ENCODE measurements at places on chromosomes 2 and 18.

GRCh38 chr2:34178482-34178881 is 579.4 kb upstream of the FAM98A start:
- H3K27ac ChIP-seq, result no peak overlapping the region
- DNase-seq, result no peak
- H3K36me3 ChIP-seq, result no peaks in the 10 kb centered on the region

- no peaks in the 10 kb centered on the region for H3K27me3 ChIP-seq
- H3K36me3 ChIP-seq, result no peaks in the 10 kb centered on the region
- no peak overlapping the region for H3K4me3 ChIP-seq
- H3K4me1 ChIP-seq, result peaks cover 3% of the 10 kb centered on the region
- H3K27ac ChIP-seq, result no peak overlapping the region
Measured at GRCh38 chr2:225122007-225122406, 79.7 kb upstream of the DOCK10 start.

- H3K36me3 ChIP-seq, result no peaks in the 10 kb centered on the region
- no peaks in the 10 kb centered on the region for H3K4me1 ChIP-seq
Measured at GRCh38 chr18:64055019-64055418, 85.1 kb downstream of the SERPINB8 start.

DNA sequence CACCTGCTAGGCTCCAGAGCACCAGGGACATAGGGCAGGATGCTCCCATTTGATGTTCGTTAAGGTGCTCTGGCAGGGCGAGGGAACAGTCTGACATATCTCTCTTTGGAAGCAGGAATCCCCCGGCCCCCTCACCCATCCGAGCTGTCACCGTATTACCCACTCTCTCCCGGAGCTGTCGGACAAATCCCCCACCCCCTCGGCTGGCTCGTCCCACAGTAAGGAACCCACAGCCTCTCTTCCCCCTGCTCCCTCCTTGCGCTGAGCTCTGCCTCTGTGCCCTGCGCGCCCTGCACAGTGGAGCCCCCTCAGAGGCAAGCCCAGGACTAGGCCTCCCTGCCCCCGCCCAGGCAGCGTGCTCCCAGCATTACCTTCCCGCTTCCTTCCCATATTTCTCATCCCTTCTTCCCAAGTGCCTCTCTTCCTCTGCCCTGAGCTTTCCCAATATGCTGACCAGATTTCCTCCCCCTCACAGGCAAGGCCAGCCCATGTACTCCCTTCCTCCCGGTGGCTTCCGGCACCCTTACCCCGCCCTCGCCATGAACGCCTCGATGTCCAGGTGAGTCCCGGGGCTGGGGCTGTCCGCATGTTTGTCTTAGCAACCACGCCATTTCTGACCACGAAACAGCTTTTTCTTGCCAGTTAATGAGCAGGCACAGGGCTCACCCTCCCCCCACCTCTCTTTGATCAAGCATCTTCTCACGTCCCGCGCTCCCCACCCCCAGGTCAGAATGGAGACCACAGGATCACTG is 23.8 kb downstream of the TGOLN2 start:
- H3K4me1 ChIP-seq, result peaks cover 19% of the 10 kb centered on the region
- H3K27me3 ChIP-seq, result no peaks in the 10 kb centered on the region
- H3K27ac ChIP-seq, result no peak overlapping the region
- no peaks in the 10 kb centered on the region for H3K36me3 ChIP-seq
- H3K4me3 ChIP-seq, result no peak overlapping the region

- no peak overlapping the region for H3K4me3 ChIP-seq
- peaks cover 7% of the 10 kb centered on the region for H3K4me1 ChIP-seq
- no peak for DNase-seq
- H3K27ac ChIP-seq, result no peak overlapping the region
- peaks cover 81% of the 10 kb centered on the region for H3K27me3 ChIP-seq
Measured at GRCh38 chr2:222303045-222303827, 4.4 kb upstream of the PAX3 start.

GRCh38 chr2:174610243-174610995 is 12.8 kb upstream of the WIPF1 start:
- DNase-seq, result no peak
- no peaks in the 10 kb centered on the region for H3K36me3 ChIP-seq
- H3K4me3 ChIP-seq, result no peak overlapping the region
- H3K27me3 ChIP-seq, result no peaks in the 10 kb centered on the region

DNA sequence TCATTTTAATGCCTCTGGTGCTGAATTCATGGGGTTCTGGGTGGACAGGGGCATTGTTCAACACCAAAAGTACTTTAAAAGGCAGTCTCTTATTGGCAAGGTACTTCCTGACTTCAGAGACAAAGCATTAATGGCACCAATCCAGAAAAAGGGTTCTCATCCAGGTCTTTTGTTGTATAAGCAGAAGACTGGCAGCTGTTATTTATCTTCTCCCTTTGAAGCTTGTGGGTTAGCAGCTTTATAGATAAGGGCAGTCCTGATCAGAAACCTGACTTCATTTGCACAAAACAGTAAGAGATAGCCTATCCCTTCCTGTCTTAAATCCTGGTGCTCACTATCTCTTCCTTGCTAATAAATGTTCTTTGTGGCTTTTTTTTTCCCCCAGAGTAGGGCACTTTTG is 68.8 kb downstream of the VPS54 start:
- H3K4me3 ChIP-seq, result no peak overlapping the region
- H3K36me3 ChIP-seq, result peaks cover 7% of the 10 kb centered on the region
- no peak overlapping the region for H3K27ac ChIP-seq
- H3K4me1 ChIP-seq, result no peaks in the 10 kb centered on the region

GRCh38 chr2:230922951-230923717 is 1.9 kb downstream of the GPR55 start:
- no peak overlapping the region for H3K4me3 ChIP-seq
- H3K27me3 ChIP-seq, result no peaks in the 10 kb centered on the region
- no peak for DNase-seq

DNA sequence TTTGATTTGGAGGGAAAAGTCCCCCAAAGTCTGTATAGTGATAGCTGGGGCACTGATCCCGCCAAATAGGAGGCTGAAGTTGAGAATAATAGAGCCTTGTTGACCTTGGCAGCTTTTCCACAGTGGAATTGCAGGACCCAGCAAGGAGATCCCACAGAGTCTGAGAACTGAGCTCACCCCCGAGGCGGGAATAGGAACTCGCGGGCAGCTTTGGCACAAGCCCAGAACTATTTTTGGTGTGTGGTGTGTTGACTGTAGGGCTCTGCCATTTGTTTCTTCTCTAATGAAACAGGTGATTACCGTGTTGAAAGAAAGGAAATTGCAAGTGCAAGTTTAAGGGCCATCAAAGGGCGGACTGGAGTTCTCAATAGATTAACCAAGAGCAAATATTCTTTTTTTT is 34.0 kb downstream of the SH3RF3 start:
- no peaks in the 10 kb centered on the region for H3K4me1 ChIP-seq
- no peaks in the 10 kb centered on the region for H3K36me3 ChIP-seq
- H3K27me3 ChIP-seq, result no peaks in the 10 kb centered on the region

DNA sequence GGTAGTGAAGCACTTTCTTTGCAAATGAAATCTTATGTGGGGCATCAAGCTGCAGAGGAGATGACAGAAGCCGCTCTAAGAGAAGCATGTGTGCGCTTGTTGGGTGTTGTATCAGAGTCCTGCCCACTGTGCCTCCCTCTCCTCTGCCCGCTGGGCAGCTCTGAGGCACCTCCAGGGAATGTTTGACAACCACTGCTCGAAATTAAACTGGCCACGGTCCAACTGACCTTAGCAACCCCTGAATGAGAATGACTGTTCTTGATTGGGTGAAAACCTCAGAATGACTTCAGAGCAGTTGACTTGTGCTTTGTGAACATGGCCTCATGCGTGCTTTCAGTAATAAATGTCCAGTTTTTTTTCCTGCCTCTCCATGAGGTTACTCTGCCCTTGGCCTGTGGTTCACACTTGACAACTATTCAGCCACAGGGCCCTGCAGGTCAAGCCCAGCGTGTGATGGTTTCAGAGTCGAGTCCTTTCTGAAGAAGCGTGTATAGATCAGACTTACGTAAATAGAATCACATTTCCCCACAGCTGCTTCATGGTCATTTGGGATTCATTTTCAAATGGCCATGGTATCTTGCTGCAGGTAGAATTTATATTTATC is 94.9 kb downstream of the SLC4A3 start:
- H3K36me3 ChIP-seq, result no peaks in the 10 kb centered on the region
- no peak overlapping the region for H3K27ac ChIP-seq
- H3K4me1 ChIP-seq, result no peaks in the 10 kb centered on the region
- no peaks in the 10 kb centered on the region for H3K27me3 ChIP-seq

GRCh38 chr18:47799376-47799775 is 131.1 kb downstream of the SMAD2 start:
- DNase-seq, result no peak
- H3K36me3 ChIP-seq, result no peaks in the 10 kb centered on the region
- H3K4me1 ChIP-seq, result no peaks in the 10 kb centered on the region
- H3K4me3 ChIP-seq, result no peak overlapping the region
- no peak overlapping the region for H3K27ac ChIP-seq
- H3K27me3 ChIP-seq, result no peaks in the 10 kb centered on the region

DNA sequence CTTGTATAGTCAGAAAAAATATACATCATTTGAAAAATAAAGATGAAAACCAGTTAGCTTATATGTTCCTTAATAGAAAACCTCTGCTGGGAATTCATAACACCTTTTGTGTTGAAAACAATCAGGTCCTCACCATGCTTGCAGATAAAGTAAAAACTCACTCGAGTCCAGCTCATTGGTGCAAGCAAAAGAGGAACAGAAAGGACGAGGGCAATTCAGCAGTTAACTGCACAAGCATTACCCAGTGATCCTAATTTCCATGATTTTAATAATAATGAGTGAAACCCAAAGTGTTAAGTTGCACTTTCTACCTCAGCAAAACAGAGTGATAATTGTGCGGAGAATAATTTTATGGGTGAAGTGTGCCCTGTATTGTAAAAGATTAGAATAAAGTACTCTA is 839.9 kb downstream of the BCL11A start:
- H3K4me3 ChIP-seq, result no peak overlapping the region
- H3K27ac ChIP-seq, result no peak overlapping the region
- no peaks in the 10 kb centered on the region for H3K27me3 ChIP-seq
- H3K4me1 ChIP-seq, result no peaks in the 10 kb centered on the region
- no peak for DNase-seq
- H3K36me3 ChIP-seq, result no peaks in the 10 kb centered on the region

DNA sequence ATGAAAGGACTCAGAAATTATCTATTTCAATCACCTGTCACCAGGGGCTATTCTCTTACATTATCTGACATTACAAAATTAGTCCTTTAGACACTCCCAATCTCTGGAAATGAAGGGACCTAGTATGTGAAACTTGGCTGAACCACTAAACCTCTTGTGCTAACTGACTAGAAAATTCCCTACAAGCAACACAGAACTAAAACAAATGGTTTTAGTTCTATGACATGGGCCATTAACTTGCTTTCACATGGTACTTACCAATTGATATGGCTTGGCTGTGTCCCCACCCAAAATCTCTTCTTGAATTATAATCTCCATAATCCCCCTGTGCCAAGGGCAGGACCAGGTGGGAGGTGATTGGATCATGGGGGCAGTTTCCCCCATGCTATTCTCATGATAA is 16.6 kb downstream of the SERPINE2 start:
- peaks cover 41% of the 10 kb centered on the region for H3K4me1 ChIP-seq
- DNase-seq, result no peak
- H3K27me3 ChIP-seq, result no peaks in the 10 kb centered on the region
- H3K4me3 ChIP-seq, result no peak overlapping the region

- H3K27me3 ChIP-seq, result no peaks in the 10 kb centered on the region
- H3K36me3 ChIP-seq, result no peaks in the 10 kb centered on the region
- no peak for DNase-seq
Measured at GRCh38 chr2:64924170-64924934, 64.8 kb upstream of the SLC1A4 start.

DNA sequence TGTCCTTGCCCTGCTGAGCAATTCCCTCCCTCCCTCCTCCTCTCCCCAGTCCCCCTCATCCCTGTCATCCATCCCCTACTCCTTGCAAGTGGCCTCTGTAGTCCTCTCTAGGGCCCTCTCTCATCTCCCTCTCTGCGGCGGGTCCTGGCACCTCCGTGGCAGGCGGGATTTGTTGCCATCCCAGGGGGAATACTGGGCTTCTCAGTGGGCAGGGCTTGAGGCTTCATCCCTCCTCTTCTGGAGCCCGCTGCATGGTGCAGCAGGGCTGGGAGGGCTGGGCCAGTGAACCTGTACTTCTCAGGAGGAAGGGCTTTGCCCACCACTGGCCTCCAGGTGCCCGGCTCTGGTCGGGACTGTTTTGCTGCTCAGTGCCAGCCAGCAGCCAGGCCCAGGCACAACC is 216.2 kb downstream of the TFCP2L1 start:
- DNase-seq, result no peak
- no peaks in the 10 kb centered on the region for H3K27me3 ChIP-seq
- H3K4me1 ChIP-seq, result no peaks in the 10 kb centered on the region

- H3K27me3 ChIP-seq, result no peaks in the 10 kb centered on the region
- no peak overlapping the region for H3K4me3 ChIP-seq
- no peaks in the 10 kb centered on the region for H3K36me3 ChIP-seq
Measured at GRCh38 chr2:185628985-185629384, 109.6 kb upstream of the FSIP2 start.

- no peaks in the 10 kb centered on the region for H3K36me3 ChIP-seq
- no peak overlapping the region for H3K4me3 ChIP-seq
- no peak for DNase-seq
- H3K27me3 ChIP-seq, result no peaks in the 10 kb centered on the region
- H3K4me1 ChIP-seq, result no peaks in the 10 kb centered on the region
Measured at GRCh38 chr18:31241900-31242409, 76.0 kb upstream of the DSG1 start.

- H3K27ac ChIP-seq, result no peak overlapping the region
- H3K36me3 ChIP-seq, result no peaks in the 10 kb centered on the region
- H3K4me1 ChIP-seq, result peaks cover 3% of the 10 kb centered on the region
- no peaks in the 10 kb centered on the region for H3K27me3 ChIP-seq
- DNase-seq, result no peak
Measured at GRCh38 chr2:100107906-100108647, 34.3 kb downstream of the AFF3 start.

DNA sequence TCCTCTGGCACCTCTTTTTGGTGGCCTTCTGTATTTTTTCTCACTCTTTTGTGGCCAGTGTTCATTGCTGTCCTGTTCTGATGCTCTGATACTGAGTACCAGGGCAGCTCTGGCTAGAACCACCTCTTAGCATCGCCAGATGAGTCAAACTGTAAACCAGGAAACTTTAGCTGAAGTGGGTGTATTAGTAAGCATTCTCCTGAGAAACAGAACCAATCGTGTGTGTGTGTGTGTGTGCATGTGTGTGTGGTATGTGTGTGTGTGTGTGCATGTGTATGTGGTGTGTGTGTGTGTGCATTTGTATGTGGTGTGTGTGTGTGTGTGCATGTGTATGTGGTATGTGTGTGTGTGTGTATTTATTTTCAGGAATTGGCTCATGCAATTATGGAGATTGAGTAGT is 166.3 kb upstream of the SKOR2 start:
- DNase-seq, result no peak
- H3K27ac ChIP-seq, result no peak overlapping the region
- no peaks in the 10 kb centered on the region for H3K36me3 ChIP-seq
- H3K4me3 ChIP-seq, result no peak overlapping the region
- no peaks in the 10 kb centered on the region for H3K27me3 ChIP-seq
- no peaks in the 10 kb centered on the region for H3K4me1 ChIP-seq

DNA sequence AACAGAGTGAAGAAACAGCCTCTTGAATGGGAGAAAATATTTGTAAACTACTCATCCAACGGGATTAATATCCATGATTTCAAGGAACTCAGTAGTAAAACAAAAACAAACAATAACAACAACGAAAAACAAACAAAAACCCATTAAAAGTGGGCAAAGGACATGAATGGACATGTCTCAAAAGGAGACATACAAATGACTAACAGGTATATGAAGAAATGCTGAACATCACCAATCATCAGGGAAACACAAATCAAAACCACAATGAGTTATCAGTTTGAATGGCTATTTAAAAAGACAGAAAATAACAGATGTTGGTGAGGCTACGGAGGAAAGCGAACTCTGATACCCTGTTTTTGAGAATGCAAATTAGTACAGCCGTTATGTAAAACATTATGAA is 224.8 kb upstream of the NRXN1 start:
- H3K27me3 ChIP-seq, result no peaks in the 10 kb centered on the region
- DNase-seq, result no peak
- no peak overlapping the region for H3K27ac ChIP-seq

All from CD8-positive, alpha-beta memory T cell (primary cell).